ENCODE measurements at places on chromosomes 13 and 19.

GRCh38 chr19:16590876-16591802 lies 18.9 kb upstream of the SLC35E1 start:
- no peak for DNase-seq

- DNase-seq: no peak
Observed at GRCh38 chr19:43752287-43752875, 2.4 kb downstream of the SMG9 start.

GRCh38 chr13:91896547-91896946 lies 498.1 kb downstream of the GPC5 start:
- DNase-seq: no peak

DNA sequence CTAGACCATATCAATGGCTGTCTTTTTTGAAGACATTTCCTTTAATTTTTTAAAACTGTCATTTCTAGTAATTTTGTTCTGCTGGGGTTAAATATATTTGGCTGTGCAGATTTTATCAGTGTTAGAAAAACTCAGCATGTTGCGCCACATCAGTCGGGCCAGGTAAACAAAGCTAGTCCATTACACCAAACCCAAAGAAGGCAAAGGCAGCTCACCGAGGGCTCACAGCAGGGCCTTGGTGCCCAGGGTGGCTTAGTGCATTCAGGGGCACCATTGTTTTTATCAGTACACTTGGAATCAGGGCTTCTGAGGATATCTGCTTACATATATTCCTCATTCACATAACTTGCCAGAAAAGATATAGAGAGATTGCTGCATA lies 22.2 kb downstream of the SPATA13 start:
- no peak for DNase-seq

Data from SK-N-MC (cell line).